ENCODE measurements at places on chromosomes 1 and 21. TPM values are rescaled to one million over a fixed set of nuclear protein-coding genes. Genes with fewer than 3 reads are reported as not detected.
A peak's percentile ranks its signal among the peaks of the same experiment; 100 is the strongest.

GRCh38 chr1:46522184-46522968, 29.1 kb downstream of the KNCN start:
- H3K36me3 ChIP-seq = no peaks in the 10 kb centered on the region
- no peak overlapping the region for H3K27ac ChIP-seq
- peaks cover 4% of the 10 kb centered on the region for H3K4me1 ChIP-seq
- DNase-seq = no peak
- no peaks in the 10 kb centered on the region for H3K27me3 ChIP-seq

GRCh38 chr1:230276401-230276800, 149.7 kb downstream of the PGBD5 start:
- H3K36me3 ChIP-seq = peaks cover 67% of the 10 kb centered on the region
- no peak overlapping the region for H3K4me3 ChIP-seq
- peaks cover 27% of the 10 kb centered on the region for H3K4me1 ChIP-seq
- H3K27me3 ChIP-seq = no peaks in the 10 kb centered on the region

- peak; percentile 32 for DNase-seq
- H3K4me3 ChIP-seq = no peak overlapping the region
- H3K4me1 ChIP-seq = no peaks in the 10 kb centered on the region
- no peak overlapping the region for H3K27ac ChIP-seq
- no peaks in the 10 kb centered on the region for H3K27me3 ChIP-seq
These were observed 104.2 kb downstream of the IGSF21 start for GRCh38 chr1:18211764-18212163.

Gene AADACL4
- polyA plus RNA-seq = 0.32 TPM

DNA sequence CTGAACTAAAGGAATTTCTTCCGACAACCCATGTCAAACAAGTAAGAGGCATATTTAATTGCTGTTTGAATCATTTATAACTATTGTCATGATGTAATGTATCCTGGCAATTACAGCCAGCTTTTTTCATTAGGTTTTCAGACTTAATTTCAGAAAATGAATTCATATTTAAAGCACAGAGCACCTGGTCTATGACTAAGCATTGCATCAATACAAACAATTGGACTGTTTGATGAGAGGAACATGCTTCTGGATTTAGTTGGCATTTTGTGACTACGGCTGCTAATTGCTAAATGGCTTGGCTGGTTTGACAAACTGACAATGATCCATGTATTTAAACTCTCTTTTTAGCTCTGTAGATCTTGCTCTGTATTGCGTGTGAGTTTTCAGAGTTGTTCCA, 853.4 kb downstream of the NCAM2 start:
- DNase-seq = no peak
- H3K27me3 ChIP-seq = no peaks in the 10 kb centered on the region
- peaks cover 10% of the 10 kb centered on the region for H3K4me1 ChIP-seq
- no peak overlapping the region for H3K27ac ChIP-seq

Gene FAM177B
- not detected for polyA plus RNA-seq

- no peaks in the 10 kb centered on the region for H3K4me1 ChIP-seq
- no peak for DNase-seq
- no peaks in the 10 kb centered on the region for H3K36me3 ChIP-seq
- peaks cover 19% of the 10 kb centered on the region for H3K27me3 ChIP-seq
These were observed 241.0 kb upstream of the POU3F1 start for GRCh38 chr1:38287547-38287946.

Gene LMOD1
- polyA plus RNA-seq = 2.7 TPM

DNA sequence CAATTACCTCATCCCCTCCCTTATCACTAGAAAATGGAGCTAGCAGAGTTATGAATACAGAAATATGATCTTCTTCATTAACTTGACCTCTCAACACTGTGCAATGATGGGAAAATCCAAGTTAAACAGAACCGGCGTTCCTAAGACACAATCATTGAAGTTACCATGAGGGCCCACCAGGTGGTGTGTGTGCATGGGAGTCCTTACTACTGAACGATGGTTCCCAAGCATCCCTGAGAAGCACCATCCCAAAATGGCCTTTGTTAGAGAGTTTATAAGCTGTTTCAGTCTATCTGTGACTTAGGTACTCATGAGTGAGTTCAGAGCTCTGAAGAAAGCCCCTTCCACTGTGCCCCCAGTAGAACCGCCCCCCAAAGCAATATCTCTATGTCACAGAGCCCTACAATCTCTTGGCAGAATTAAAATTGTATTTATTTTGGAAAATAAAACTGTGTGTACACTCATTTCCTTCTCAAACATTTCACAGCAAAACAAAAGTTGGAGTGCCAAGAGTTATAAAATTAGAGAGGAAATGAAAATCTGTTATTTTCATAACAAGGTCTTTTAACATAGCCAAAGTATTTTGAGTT, 56.8 kb downstream of the PLD5 start:
- peaks cover 3% of the 10 kb centered on the region for H3K4me1 ChIP-seq
- no peak overlapping the region for H3K4me3 ChIP-seq
- H3K27ac ChIP-seq = peak overlapping the region; percentile 39
- DNase-seq = peak; percentile 79
- H3K27me3 ChIP-seq = no peaks in the 10 kb centered on the region

GRCh38 chr1:171266930-171267329, 18.6 kb downstream of the FMO1 start:
- no peaks in the 10 kb centered on the region for H3K4me1 ChIP-seq
- H3K27ac ChIP-seq = no peak overlapping the region
- no peak overlapping the region for H3K4me3 ChIP-seq
- DNase-seq = no peak
- H3K27me3 ChIP-seq = peaks cover 44% of the 10 kb centered on the region

Gene PROX1
- polyA plus RNA-seq = 0.45 TPM

Gene PEX19
- polyA plus RNA-seq = 52.1 TPM

GRCh38 chr1:187310038-187310631, 481.4 kb downstream of the PLA2G4A start:
- H3K4me3 ChIP-seq = no peak overlapping the region
- H3K4me1 ChIP-seq = peaks cover 3% of the 10 kb centered on the region
- no peak for DNase-seq
- no peak overlapping the region for H3K27ac ChIP-seq
- no peaks in the 10 kb centered on the region for H3K27me3 ChIP-seq

DNA sequence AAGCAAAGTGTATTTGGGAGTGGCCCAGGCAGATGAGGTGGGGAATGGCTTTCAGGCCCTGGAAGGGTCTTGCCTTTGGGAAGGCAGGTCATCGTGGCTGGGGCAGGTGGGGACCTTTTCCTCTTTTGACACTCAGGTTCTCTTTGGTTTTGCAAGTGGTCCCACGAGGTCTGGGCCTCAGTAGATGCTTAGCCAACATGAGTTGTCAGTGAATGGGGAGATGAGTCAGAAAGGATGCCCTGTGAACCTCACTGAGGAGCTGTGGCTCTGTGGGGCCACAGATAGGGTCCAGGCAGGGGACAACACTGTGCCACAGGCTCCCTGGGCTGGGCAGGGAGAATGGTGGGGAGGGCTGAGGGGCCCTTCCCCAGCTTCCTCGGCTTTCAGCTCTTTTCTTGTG, 19.0 kb downstream of the ARHGEF10L start:
- H3K4me3 ChIP-seq = no peak overlapping the region
- no peaks in the 10 kb centered on the region for H3K36me3 ChIP-seq
- H3K27me3 ChIP-seq = no peaks in the 10 kb centered on the region
- peaks cover 23% of the 10 kb centered on the region for H3K4me1 ChIP-seq
- H3K27ac ChIP-seq = no peak overlapping the region
- DNase-seq = no peak

DNA sequence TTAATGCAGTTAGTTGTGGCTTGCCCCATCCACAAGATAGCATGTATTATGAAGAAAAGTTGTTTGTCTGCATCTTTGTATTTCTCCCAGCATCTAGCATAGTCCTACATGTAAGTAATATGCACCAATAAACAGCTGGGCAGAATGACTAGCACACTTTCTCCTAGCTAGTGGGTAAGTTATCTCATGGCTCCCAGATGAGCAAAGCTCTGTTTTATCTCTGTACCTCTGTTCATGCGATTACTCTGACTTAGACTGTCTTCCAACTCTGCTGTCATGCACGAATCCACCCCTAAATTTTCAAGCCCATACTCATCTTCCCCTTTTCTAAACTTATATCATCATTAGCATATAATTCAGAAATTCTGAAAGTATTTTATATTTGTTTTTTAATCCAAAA, 37.5 kb upstream of the KCTD3 start:
- no peak for DNase-seq
- no peaks in the 10 kb centered on the region for H3K27me3 ChIP-seq
- no peaks in the 10 kb centered on the region for H3K36me3 ChIP-seq
- H3K27ac ChIP-seq = no peak overlapping the region
- H3K4me1 ChIP-seq = no peaks in the 10 kb centered on the region

DNA sequence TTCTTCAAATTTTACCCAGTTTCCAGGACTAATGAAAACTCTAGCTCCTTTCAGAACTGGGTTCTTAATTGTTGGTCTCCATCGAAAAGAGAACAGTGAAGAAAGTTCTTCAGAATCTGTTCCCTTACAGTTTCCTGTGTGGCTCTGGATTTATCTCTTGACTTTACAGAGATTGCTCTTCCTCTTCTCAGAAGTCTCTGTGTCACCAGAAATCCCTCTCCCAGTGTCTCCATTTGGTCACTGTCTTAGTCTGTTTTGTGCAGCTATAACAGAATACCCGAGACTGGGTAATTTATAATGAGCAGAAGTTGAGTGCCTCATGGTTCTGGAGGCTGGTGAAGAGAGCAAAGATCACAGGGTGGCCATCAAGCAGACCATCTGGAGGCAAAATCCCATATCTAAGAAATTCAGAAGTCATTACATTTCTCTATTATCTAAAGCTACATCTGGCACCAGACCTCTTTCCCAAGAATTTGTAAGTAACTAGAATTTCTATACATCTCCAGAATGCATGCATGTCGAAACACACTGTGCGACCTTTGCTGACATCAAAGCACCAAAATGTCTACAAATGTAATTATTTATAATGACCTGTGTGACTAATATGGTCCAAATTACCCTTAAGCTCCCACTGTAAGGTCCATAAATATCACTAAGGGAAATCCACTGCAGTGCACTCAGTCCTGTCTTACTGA, 65.4 kb upstream of the KRTAP19-8 start:
- no peak overlapping the region for H3K27ac ChIP-seq
- no peak for DNase-seq
- no peaks in the 10 kb centered on the region for H3K4me1 ChIP-seq
- no peak overlapping the region for H3K4me3 ChIP-seq

DNA sequence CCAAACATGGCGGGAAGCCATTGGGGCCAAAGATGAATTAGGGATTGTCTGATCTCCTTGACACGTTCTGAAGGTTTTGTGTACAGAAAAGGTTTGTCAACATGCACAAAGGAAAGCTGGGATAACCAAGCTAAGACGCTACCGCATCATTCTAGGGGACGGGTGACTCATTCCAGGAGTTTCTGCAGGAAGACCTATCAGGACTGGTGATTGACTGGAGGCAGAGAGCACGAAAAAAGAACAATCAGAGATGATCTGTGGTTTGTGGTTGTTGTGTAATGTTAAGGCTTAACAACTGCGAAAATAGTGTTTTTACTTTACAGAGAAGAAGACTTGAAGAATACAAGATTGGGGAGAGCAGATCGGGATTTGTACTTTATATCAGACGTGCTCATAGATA, 22.2 kb upstream of the ERG start:
- H3K36me3 ChIP-seq = no peaks in the 10 kb centered on the region
- H3K4me3 ChIP-seq = no peak overlapping the region
- H3K27ac ChIP-seq = no peak overlapping the region
- no peak for DNase-seq
- H3K27me3 ChIP-seq = no peaks in the 10 kb centered on the region

GRCh38 chr1:41917835-41918449, 780 bp downstream of the HIVEP3 start:
- H3K27ac ChIP-seq = peak overlapping the region; percentile 90
- peak; percentile 73 for DNase-seq
- H3K27me3 ChIP-seq = no peaks in the 10 kb centered on the region
- H3K4me1 ChIP-seq = peaks cover 36% of the 10 kb centered on the region
- H3K4me3 ChIP-seq = peak overlapping the region; percentile 75

DNA sequence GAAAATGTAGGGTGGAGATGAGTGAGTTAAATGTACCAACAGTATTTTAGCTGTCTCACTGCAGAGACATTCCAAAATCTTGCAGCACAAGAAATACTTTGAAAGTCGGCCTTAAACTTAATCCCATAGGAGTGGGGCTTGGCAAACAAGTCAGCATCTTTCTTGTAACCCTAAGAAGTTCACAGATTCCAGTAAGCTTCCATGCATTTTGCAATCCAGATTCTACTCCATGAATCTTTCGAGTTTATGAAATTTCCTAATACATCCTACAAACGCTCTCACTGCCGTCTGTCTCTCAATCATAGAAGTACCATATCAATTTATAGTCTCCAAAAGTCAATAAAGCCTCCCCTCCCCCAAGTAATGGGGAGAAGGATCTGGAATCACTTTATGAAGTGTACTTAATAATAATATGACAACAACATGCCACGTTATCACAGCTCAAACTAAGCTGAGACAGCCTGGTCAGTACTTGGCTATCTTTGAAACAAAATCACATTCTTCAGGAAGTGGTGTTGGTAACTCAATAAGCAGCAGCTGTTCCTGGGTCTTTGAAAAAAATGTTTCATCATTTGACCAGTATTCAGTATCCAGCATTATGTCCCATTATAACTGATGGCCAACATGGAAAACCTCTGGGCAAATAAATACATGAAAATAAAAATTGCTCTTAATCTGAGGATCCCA, 317.4 kb upstream of the RUNX1 start:
- no peak for DNase-seq
- no peaks in the 10 kb centered on the region for H3K27me3 ChIP-seq
- H3K27ac ChIP-seq = no peak overlapping the region
- H3K4me1 ChIP-seq = no peaks in the 10 kb centered on the region

- no peak overlapping the region for H3K4me3 ChIP-seq
- no peaks in the 10 kb centered on the region for H3K27me3 ChIP-seq
These were observed 12.6 kb upstream of the ACTL8 start for GRCh38 chr1:17742583-17742982.

DNA sequence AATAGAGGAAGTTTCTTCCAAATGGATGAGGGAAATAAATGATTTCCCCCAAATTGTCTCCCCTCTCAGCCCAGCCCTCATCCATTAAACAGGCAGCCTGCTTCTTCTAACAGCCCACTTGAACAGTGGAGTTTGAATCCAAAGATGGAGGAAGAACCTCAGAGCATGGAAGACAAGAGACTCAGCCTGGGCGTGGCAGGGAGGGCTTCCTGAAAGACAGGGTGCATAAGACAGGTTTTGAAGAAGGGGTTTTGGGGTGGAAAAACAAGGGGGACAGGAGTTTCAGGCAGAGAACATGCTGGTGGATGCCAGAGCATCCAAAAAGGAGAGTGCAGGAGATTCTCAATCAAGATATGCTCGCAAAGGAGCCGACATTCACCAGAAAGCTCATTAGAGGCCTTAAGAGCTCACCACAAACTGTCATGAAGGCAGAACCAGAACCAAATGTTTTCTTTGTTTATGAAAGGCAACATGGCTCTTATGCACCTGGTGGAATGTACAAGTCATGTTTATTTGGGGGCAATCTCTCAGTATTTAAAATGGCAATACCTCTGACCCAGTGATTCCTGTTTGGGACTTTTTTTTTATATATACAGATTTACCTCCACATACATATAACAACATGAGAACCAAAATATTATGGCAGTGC, 26.5 kb upstream of the TSPEAR start:
- DNase-seq = no peak
- no peak overlapping the region for H3K27ac ChIP-seq
- no peaks in the 10 kb centered on the region for H3K4me1 ChIP-seq
- H3K4me3 ChIP-seq = no peak overlapping the region
- no peaks in the 10 kb centered on the region for H3K27me3 ChIP-seq
- no peaks in the 10 kb centered on the region for H3K36me3 ChIP-seq

GRCh38 chr21:33893917-33894316, 21.7 kb downstream of the ATP5PO start:
- H3K4me1 ChIP-seq = peaks cover 11% of the 10 kb centered on the region
- H3K4me3 ChIP-seq = no peak overlapping the region
- H3K27me3 ChIP-seq = no peaks in the 10 kb centered on the region
- H3K36me3 ChIP-seq = no peaks in the 10 kb centered on the region
- H3K27ac ChIP-seq = no peak overlapping the region
- peak; percentile 34 for DNase-seq

All from SK-N-SH (cell line).